ENCODE measurements at places on chromosomes 7 and 10.
A peak's percentile ranks its signal among the peaks of the same experiment; 100 is the strongest.

GRCh38 chr10:105949721-105950120, 1214.8 kb downstream of the SORCS1 start:
- no peak for DNase-seq

- no peak for DNase-seq
Observed at GRCh38 chr7:13159003-13159402, 471.6 kb downstream of the ARL4A start.

- no peak for DNase-seq
Observed at GRCh38 chr10:114402871-114403540, 1.3 kb downstream of the AFAP1L2 start.

DNA sequence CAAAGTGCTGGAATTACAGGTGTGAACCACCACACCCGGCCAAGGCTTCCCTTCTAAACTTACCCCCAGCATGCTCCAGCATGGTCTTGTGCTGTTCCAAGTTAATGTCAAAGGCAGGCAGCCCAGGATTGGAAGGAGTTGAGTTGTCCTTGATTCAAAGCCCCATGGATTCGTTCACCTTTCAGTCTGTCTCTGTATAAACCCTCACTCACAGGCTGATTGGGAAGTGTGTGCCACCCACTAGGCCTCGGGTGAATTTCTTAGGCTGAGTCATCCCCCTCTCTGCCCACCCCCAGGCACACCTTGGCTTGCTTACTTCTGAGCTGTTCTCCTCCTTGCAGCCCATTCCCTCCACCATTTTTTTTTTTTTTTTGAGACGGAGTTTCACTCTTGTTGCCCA, 13.3 kb upstream of the PRDX3 start:
- no peak for DNase-seq

DNA sequence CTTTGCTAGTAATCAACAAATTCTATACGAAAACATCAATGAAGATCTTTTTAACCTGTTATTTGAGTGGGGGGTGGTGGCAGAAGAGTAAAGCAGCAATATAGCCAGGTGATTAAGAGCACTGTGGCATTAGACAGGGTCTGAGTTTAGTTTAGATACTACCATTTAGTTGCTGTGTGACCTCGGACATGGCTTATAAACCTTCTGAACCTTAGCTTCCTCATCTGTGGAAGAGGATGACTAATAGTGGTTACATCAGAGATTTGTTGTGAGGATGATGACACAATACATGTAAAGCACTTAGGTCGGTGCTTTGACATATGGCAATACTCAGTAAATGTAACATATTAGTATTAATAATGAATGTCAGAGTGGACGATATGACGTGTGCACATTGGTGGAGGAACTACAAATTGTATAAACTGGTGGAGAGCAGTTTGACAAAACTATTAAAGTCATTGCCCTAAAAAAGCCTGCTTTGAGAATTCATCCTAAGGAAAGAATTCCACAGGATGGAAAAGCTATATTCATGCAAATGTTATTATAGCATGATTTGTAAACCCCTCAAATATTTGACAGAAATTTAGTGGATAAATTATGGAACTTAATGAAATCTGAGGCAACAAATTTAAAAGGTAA, 24.3 kb downstream of the SPAG6 start:
- no peak for DNase-seq

DNA sequence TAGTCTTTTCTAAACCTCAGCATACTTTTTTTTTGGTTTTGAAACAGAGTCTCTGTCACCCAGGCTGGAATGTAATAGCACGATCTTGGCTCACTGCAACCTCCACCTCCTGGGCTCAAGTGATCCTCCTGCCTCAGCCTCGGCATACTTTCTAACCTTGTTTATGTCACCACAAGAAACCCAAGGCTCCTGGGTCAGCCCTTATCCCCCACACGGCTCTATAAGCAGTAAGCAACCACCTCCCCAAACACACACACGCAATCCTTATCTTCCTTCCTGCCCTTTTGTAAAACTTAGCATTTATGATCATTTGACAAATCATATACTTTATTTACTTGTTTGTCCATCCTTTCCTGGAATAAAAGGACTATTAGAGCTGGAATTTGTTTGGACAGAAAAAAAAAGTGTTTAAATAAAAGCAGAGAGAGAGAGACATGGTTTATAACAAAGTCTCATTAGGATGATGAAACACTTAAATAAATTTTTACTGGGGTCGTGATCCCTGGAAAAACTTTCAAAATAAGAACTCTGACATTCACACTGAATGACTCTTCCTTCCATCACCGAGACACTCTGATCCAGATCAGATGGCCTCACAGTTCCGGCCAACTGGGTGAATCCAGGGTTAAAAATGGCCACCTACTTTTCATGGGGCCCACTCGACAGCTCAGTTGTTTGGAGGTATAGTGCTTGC, 72.7 kb upstream of the PIK3CG start:
- DNase-seq: no peak

- no peak for DNase-seq
Observed at GRCh38 chr10:49398000-49398861, 2.3 kb upstream of the DRGX start.

GRCh38 chr10:119227825-119228224, 20.5 kb downstream of the GRK5 start:
- DNase-seq: no peak

DNA sequence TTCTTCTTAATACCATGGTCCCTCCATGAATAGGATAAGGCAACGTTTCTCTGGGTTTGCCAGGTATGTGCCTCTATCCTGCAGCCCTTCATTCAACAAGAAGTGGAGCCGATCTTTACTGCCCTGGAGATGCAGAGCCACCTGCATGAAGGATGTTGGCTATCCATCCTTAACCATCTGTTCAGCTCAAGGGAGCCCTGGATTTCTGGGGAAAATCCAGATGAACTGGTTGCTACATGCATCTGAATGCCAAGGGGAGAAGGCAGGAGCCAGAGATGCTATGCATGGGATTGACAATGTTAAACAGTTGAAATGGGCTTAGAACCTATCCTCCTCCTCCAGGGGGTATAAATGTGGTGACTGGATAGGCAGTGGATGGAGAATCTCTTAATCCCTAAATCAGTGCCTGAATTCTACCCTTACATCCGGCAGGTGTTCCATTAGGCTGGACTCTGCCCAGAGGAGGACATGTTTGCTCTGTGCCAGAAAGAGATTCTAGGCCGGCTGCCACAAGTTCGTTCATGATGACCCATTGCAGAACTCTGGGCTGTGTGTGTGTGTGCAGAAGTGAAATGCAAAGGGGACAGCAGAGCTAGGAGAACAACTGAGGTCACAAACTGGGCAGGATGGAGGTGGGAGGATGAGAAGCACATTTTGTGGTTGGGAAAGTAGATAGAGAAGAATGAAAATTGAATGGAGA, 15.6 kb downstream of the CPED1 start:
- peak; percentile 41 for DNase-seq

DNA sequence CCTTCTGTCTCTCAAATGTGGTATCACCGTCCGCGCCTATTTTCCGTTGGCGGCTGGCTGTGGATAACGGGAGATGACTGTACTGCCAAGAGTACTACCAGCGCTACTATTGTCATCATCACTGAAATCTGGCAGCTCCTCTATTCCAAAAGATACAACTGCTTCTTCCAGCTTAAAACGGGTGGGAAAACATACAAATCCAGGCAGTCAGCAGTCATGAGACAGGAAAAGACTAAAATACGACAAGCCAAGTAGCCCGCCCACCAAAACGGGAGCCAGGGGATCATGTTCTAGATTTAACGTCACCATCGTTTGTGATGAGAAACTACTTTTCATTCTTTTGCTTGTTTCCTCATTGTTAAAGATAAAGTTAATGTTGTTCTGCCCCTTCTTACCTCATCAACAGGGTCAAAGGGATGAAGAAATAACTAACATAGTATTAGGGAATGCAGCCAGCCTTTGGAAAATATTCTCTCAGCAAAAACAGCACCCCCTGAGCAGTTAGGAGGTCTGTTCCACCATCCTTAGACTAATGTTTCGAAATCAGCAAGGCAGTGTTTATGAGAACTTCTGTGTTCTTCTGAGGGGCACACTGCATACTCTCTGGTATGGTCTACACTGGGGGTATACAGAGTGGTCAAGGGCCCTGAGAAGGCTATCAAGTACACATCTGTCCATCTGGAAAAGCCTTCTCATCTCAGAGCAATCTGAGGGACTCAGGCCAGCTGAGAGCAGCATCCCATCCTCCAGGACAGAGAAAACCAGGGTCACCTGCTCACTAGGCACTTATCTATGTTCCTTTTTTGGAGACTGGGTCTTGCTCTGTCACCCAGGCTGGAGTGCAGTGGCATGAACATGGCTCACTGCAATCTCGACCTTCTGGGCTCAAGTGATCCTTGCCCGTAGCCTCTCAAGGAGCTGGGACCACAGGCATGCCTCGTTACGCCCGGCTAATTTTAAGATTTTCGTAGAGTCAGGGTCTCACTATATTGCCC, 47.5 kb downstream of the GNA12 start:
- no peak for DNase-seq

- DNase-seq: peak; percentile 86
Observed at GRCh38 chr7:8261711-8262695, at the start of gene ICA1. Gene ICA1, minus strand, starts transcription at chr7:8262167. Its CDS starts 26,241 bp downstream, at chr7:8235926.

DNA sequence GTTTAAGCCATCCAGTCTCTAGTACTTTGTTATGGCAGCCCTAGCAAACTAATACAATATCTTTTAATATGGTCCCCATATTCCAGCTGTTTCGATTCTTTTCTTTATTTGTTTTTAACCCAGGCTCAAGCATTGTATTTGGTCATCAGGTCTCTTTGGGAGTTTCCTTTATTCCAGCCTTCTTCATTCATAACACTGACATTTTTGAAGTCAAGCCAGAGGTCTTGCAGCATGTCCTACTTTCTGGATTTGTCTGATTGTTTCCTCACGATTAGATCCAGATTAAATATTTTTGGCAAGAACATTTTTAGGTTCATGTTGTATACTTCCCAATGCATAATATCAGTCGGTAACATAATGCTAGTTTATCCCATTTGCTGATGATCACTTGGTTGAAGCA, 11.8 kb downstream of the SLC25A13 start:
- no peak for DNase-seq

DNA sequence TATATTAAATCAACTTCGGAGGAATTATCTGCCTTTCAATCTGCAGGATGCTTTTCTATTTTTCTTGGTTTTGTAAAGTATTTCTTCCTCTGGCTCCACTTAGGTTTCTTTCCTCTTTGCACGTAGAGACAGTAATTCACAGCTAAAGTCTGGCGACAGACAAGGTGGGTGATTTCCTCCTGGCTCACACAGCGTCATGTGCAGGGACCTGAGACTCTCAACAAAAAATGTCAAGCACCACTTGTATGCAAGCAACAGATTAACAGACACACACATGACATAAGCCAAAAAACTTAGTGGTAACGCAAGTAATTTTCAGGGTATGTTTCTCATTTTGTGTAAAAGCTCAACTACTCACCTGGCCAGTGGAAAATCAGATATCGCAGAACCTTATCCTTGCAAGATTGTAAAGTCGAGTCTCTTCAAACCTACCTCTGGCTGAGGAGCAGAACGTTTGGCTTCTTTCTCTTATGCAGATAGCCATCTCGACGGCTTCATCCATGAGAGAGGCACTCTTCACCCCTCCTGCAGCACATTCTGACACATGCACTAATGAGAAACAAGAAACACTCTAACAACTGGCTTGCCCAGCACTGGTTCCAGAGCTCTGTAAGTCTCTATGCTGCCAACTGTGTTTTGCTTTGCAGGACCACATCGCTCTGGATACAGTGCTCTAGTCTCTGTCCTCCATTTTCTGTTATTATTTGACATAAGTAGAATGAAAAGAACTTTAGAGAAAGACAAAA, 188.0 kb downstream of the CDCA7L start:
- DNase-seq: no peak

DNA sequence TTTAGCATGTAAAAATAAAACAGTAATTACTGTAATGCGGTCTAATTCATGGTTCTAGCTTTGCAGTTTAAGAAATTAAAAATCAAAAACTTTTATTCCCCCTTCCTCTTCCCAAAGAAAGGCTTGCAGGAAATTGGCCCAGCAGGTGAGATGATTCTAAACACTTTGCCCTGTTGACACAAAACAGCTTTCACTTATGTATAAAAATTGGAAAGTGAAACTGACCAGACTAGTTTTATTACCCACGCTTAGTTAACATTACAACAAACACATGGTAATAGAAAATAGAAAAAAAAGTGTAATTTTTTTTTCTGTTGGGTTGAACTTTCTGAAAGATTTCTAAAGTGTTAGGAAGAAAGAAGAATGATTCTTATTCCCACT, 1.2 kb upstream of the CCDC6 start:
- DNase-seq: no peak

DNA sequence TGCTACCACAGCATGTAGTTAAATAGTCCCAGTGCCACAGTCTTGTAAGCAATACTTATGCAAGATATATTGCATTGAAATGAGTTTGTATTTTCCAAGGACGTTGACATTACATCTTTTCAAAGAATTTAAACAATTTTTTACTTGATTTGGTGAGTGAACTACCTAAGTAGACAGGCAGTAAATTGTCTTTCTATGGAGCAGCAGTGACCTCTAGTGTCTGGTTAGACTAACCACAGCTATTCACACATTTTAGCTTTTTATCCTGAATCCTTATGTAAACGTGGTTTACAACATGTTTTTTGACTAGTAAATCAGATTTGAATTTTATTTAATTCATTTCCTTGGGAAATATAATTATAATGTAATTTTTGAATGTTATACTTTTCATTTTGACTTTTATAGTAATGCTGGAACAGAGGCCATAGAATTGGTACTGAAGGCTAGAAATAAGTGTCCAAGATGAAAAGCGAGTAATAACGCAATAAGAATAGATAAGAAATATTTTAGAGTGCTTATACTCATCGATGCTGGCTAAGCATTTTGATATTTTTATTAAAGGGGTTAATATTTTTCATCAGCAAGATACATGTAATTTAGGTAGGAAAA, 5.6 kb downstream of the LRRTM3 start:
- DNase-seq: no peak

- DNase-seq: no peak
Observed at GRCh38 chr10:72310241-72310633, 36.5 kb downstream of the DDIT4 start.

DNA sequence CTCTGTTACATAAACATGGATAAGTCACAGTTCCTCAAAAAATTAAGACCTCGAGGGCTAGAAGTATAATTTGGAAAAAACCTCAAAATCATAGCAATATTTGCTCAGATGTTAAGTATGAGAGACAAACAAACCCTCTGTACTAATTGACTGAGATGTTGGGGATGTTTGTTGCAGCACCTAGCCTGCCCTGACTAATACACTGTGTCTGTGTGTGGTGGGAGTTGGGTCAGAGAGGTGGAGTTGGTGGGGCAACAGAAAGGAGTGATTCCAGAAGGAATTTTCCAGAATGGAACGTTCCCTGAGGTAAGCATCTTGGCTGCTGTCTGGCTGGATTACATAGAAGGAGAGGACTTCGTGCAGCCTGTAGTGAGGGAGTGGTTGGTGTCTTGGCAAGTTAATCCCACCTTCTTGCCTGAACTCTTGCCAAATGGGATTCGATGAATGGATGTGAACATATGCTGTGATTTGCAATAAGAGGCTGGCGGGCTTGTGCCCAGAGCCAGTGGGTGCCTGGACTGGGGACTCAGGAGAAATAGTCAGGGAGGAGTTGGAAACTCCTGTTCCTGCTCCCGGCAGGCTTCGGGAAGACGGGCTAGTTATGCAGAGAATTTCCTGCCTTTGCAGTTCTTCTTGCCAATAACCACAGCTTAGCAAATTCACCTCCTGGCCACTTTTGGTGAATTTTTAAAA, 9.3 kb upstream of the FAM180A start:
- no peak for DNase-seq

Measured in NCI-H1092 (cell line).